ENCODE measurements at places on chromosomes 7 and 10.

- DNase-seq = no peak
Observed at GRCh38 chr10:129102906-129103693, 363.9 kb upstream of the MGMT start.

GRCh38 chr10:66180581-66181318 is 745.1 kb upstream of the LRRTM3 start:
- DNase-seq = no peak

- no peak for DNase-seq
Observed at GRCh38 chr7:113548561-113548960, 370.2 kb downstream of the PPP1R3A start.

- no peak for DNase-seq
Observed at GRCh38 chr7:116799916-116800315, 62.5 kb upstream of the CAPZA2 start.

DNA sequence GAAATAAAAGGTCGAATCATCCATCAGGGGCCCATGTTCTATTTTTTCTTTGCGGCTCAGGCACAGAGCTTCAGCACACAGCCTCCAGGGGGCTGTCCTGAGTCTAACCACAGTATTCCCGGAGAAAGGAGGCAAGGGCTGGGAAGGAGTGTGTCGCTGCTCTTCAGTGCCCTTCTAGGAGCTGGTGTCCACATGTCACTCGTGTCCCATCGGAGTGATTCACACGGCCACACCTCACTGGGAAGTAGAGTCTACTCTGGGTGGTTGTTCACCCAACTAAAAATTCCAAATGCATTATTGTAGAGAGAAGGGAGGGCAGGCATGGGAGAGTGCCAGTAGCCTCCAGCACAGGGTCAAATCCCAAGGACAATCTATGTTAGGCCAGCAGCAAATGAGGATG is 114.8 kb upstream of the LANCL2 start:
- peak; percentile 76 for DNase-seq

- DNase-seq = peak; percentile 46
Observed at GRCh38 chr10:80540981-80541750, 3.5 kb downstream of the SH2D4B start.

DNA sequence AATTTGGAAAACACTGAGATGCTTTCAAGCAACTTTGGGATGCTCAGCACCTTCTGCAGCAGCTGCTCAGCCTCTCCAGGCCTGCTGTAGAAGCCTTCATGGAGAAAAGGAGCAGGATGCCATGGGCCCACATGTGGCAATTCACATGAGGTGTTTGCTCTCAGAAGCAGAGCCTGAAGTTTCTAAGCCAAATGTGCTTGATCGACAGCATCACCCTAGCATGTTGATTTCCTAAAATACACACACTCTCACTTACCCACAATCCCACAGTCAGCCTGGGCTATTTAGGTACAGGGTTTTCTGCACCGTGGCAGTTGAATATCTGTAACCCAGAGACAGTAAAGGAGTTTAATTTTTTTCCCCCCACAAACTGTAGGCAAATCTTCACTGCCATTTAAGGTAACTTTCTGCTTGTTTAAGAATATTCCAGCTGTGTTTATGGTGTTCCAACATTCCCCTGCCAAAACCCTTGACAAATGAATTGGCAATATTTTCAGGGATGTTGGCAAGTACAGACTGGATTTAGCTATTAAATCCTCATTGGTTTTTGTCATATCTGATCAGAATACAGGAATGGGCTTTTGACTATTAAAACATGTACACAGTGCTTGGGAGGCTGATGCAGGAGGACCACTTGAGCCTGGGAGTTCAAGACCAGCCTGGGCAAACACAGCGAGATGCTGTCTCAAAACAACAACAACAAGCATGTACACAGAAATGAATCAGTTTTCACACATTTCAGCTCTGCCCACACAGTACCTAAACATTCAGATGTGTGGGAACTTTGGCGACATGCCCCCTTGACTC is 244.2 kb downstream of the CELF2 start:
- DNase-seq = no peak

DNA sequence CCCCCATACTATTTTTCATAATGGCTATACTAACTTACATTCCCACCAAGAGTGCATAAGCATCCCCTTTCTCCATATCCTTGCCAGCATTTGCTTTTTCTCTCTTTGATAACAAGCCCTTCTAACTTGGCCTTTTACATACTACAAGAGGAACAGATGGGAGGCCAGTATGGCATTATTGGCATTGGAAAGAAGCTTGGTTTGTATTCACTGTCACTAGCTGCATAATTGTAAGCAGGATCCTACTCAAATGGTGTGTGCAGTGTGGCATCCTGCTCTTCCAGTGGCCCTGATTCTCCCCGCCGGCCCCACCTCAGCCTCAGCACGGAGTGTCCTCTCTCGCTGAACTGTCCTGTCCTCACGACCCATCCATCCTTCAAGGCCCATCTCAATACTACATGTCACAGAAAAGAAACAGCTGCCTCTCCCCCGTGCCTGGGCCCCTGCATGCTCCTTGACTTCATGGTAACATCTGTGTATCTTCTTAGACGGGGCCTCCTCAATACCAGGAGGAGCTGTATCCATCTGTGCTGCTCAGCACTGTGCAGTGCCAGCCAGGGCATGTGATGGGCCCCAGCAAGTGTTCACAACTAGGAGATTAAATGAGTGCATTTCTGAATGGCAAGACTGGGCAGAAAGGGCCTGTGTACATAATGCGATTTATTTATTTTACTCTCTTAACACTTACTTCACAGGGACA is 205.2 kb downstream of the COBL start:
- no peak for DNase-seq

DNA sequence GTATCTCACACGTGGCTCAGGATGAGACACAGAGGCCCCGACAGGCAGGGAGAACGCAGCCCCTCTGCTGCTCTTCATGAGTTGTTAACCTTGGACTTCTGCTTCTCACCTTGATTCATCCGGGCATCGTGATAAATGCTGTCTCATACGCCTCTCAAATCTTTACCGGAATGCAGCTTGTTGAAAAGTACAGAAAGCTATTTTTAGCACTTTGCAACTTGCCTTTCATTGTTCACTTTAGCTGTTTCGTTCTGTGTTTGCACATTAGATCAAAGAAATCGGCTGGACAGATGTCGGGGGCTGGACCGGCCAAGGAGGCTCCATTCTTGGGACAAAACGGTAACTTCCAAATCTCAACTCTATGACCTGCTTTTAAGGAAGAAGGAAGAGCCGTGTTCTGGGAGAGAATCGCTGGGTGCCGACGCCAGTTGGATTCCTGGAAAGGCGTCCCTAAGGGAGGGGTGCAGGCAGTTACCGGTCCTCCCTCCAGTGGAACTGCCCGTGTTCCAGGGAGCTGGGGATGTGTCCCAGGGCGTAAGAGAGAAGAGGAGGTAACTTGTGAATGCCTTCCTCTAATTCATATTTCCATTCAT is 49.3 kb downstream of the PFKP start:
- DNase-seq = no peak

DNA sequence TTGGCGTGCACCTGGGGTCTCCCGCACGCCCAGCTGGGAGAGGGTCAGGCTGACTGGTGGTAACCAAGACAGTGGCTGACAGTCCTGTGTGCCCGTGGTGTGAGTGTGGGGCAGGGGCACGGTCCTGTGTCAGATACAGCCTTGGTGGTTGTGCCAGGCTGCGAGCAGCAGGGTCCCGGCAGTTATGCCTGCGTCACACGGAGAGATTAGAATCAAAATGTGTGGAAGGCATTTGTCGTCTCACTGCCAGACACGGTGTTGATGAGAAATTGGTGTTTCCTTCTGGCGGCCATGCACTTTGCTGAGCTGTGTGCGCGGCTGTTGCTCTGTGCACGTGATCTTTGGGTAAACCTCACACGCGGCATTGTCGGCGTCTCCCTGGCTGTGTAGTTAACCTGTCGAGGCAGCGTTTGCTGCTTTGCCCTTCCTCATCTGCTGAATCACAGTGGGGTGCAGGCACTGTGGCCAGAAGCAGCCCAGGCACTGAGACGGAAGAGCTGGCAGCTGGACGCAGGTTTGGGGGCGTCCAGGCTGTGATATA is 87.7 kb downstream of the NKX6-2 start:
- no peak for DNase-seq

- DNase-seq = peak; percentile 91
Observed at GRCh38 chr10:86953747-86954680, 3.4 kb downstream of the MMRN2 start.

- no peak for DNase-seq
Observed at GRCh38 chr10:20582041-20582440, 315.1 kb downstream of the NEBL start.

DNA sequence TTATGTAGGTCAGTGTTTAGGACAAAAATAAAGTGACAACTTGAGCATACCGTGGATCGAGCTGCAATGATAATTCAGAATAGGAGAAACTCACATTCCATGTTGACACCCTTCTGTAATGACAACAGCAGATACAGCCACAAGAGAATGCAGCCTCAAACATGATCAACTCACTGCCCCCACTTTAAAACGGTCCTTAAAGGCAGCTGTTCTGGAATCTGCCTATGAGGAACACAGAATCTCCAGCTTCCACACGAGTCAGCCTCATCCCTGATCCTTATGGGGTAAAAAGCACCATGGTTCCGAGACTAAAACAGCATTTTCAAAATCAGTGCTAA is 32.5 kb upstream of the DAGLB start:
- no peak for DNase-seq

DNA sequence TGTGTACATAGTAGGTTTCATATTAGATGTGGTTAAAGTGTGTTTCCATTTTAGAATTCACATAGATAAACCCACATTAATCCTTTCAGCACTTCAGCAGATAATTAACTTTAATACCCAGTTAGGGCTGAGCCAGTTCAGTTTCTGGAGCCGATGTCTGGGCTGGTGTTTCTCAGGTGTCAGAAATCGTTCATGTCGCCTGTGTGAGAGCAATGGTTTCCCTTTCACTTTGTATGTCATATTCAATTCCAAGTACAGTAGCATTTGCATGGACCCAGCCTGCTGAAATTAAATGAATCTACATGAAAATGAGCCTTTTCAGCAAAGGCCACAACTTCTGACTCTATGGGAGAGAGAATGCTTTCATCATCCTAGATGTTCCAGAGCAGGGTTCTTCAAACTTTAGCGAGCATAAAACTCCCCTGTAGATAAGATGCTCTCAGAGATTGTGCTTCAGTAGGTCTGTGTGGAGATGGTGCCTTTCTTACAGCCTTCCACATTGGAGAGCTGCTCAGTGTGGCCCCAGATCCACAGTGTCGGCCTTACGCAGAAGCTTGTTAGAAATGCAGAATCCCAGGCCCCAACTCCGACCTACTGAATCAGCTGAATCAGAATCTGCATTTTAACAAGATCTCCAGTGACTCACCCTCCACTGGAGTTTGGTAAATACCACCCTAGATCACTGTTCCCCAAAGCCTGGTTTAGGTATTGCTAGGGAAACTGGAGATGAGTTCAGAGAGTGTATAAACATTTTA is 19.6 kb downstream of the WIPF3 start:
- no peak for DNase-seq

GRCh38 chr7:135463908-135464307 is 46.0 kb downstream of the CNOT4 start:
- DNase-seq = no peak

GRCh38 chr7:28435152-28435551 is 22.8 kb downstream of the CREB5 start:
- DNase-seq = no peak

DNA sequence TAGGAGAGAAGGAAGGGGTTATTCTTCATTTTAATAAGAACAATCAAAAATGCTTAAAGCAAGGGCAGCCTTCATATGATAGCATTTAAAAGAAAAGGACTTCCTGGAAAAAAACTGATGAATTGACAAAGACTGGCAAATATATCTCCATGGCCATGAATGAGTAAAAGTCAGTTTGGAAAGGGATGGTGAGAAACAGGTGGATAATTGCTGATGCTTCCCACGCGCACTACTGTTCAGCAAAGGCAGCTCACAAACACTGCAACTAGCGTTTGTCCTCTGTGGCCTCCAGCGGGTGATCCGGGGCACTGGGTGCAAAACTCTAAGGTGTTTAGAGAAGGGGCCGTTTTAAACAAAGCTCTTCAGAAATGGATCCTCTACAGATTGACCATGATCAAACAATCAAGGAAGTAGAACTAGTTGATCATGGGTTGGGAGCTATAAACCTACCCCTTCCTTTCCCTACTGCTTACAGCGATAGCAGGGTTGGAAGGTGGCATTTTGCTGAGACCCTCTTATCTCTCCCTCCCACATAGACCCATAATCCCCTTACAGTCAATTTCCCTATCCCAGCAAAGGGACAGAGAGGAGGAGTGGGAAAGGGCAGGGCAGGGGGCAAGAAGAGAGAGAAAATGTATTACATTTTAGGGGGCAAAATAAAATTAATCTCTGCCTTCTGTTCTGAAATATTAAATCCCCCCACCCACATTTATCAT is 53.8 kb downstream of the SMURF1 start:
- DNase-seq = no peak

- DNase-seq = no peak
Observed at GRCh38 chr7:48112401-48113165, 23.5 kb downstream of the UPP1 start.

DNA sequence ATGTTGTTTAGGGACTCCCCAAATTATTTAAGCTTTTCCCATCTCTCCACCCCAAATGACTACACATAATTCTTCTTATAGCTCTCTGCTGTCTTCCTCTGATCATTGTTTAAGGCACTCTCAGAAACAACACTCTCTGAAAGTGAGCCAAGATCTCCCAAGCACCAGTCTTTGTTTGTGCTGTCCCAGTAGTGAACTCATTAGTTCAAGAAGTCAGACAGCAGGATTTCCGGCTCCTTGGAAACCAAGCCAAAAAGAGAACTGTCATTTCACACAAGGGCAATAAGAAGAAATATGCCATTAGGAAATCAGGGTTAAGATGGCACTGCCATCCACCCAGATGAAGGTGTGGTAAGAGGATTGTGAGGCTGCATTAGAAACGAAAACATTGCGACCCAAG is 83.1 kb downstream of the FZD1 start:
- DNase-seq = no peak

GRCh38 chr10:13913897-13914296 is 327.1 kb downstream of the PRPF18 start:
- peak; percentile 35 for DNase-seq

- DNase-seq = no peak
Observed at GRCh38 chr10:71989661-71990454, 25.7 kb downstream of the CHST3 start.

- DNase-seq = no peak
Observed at GRCh38 chr7:70416986-70417655, 714.8 kb upstream of the GALNT17 start.

- DNase-seq = peak; percentile 79
Observed at GRCh38 chr10:93471110-93471651, 11.0 kb downstream of the MYOF start.

DNA sequence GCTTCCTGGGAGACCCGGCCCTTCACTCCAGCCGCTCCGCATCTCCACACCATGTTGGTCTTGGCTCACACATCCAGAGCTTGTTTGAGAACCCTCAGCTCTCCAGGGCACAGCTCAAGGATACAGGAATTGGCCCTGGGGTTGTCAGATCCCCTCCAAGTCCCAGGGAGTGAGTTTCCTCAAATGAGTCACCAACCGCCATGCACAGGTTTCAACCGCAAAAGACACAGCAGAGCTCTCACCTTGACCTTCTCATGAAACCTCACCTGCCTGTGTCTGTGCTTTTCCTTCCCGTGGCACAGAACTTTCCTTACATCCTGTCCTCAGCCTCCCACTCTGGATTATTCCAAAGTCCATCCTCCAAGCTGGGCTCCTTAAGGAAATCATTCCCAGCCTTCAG is 20.6 kb downstream of the AZGP1 start:
- no peak for DNase-seq
